ENCODE measurements at places on chromosomes 7 and 10.

GRCh38 chr7:123242467-123243092 is 42.8 kb upstream of the SLC13A1 start:
- H3K4me3 ChIP-seq: no peak overlapping the region
- no peak for DNase-seq
- no peaks in the 10 kb centered on the region for H3K27me3 ChIP-seq
- no peaks in the 10 kb centered on the region for H3K4me1 ChIP-seq
- H3K27ac ChIP-seq: no peak overlapping the region

DNA sequence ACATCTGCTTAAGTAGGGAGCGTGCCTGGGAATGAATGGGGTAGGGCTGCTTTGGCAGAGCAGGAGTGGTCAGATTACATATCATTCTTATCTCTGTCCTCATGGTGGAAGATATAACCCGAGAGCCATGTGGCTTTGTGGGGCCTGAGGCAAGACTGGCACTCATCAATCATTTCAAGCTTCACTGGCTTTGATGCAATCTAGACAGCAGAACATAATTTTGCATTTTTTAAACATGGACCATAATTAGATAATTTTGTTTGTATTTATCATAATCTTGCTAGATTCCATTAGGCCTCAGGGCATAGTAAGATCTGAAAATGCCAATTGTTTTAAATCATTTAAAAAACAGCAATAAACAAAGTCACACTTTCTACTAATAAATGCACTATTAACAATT is 480.3 kb downstream of the NXPH1 start:
- H3K27ac ChIP-seq: no peak overlapping the region
- H3K27me3 ChIP-seq: no peaks in the 10 kb centered on the region
- no peak for DNase-seq
- no peak overlapping the region for H3K4me3 ChIP-seq
- no peaks in the 10 kb centered on the region for H3K36me3 ChIP-seq

GRCh38 chr10:124997306-124997705 is 55.4 kb downstream of the ZRANB1 start:
- H3K36me3 ChIP-seq: peaks cover 42% of the 10 kb centered on the region
- peak overlapping the region; percentile 97 for H3K27ac ChIP-seq
- H3K4me3 ChIP-seq: no peak overlapping the region
- no peak for DNase-seq
- peaks cover 40% of the 10 kb centered on the region for H3K4me1 ChIP-seq

DNA sequence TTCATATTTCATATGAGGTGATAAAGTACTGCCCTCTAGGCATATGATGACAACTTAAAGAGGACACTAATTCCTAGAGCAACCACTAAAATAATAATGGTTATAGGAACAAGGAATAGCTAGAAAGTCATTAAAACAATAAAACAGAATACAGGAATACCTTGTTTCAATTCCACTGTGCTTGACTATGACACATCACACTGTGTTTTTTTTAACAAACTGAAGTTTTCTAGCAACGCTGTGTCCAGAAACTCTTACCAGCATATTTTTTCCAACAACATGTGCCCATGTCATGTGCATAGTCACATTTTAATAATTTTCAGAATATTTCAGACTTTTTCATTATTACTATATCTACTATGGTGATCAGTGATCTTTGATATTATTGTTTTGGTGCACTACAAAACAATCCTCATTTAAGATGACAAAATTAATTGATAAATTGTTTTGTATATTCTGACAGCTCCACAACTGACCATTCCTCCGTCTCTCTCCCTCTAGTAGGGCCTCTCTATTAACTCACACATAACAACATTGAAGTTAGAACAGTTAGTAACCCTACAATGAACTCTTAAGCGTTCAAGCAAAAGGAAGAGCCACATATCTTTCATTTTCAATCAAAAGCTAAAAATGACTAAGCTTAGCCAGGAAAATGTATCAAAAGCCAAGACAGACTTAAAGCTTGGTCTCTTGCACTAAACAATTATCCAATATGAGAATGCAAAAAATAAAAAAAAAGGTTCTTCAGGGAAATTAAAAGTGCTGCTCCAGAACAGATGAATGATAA is 85.8 kb downstream of the SNX13 start:
- H3K27me3 ChIP-seq: no peaks in the 10 kb centered on the region
- no peaks in the 10 kb centered on the region for H3K36me3 ChIP-seq
- H3K4me1 ChIP-seq: no peaks in the 10 kb centered on the region
- no peak overlapping the region for H3K4me3 ChIP-seq

DNA sequence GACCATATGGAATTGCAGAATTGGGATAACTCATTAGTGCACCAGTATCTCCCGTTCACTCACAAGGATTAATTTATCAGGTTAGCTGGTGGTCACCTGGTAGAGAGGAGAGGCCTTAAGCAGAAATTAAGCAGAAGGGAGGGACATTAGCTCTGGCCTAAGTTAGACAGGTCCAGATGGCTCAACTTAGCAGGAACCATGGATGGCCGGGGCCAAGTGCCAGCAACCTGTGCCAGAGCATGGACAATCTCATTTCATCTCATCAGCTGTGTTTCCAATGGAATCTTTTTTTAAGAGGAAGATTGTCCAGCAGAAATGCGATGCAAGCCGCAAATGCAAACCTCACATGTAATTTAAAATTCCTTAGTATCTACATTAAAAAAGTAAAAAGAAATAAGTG is 82.2 kb downstream of the JCAD start:
- H3K4me1 ChIP-seq: peaks cover 15% of the 10 kb centered on the region
- H3K27me3 ChIP-seq: no peaks in the 10 kb centered on the region
- H3K36me3 ChIP-seq: no peaks in the 10 kb centered on the region
- H3K4me3 ChIP-seq: no peak overlapping the region
- no peak for DNase-seq
